Keratinocyte (primary cell): ENCODE measurements at places on chromosomes 2 and 18. TPM values are rescaled to one million over a fixed set of nuclear protein-coding genes. Genes with fewer than 3 reads are reported as not detected.

The TEX44 gene
- not detected in 3 replicates for polyA plus RNA-seq

The UGT1A1 gene
- polyA plus RNA-seq = 1.7 to 3.0 TPM (median 2.7 TPM) in 3 replicates

The UPP2 gene
- not detected in 3 replicates for polyA plus RNA-seq

The SLC23A3 gene
- polyA plus RNA-seq = 0.48 to 2.4 TPM (median 1.4 TPM) in 3 replicates

The LIMS2 gene
- polyA plus RNA-seq = not detected in 3 replicates

The ABCA12 gene
- polyA plus RNA-seq = 6.0 to 19.2 TPM (median 10.9 TPM) in 3 replicates

The GKN1 gene
- polyA plus RNA-seq = 0.15 to 0.75 TPM (median 0.49 TPM) in 3 replicates

The SLC9A4 gene
- polyA plus RNA-seq = not detected in 3 replicates

The TXNDC2 gene
- polyA plus RNA-seq = 0.03 TPM in 1 of 3 replicates, not detected in the others

The CYP27A1 gene
- polyA plus RNA-seq = 0.12 to 0.27 TPM (median 0.19 TPM) in 3 replicates

The CNTNAP5 gene
- not detected in 3 replicates for polyA plus RNA-seq

The KLHL14 gene
- polyA plus RNA-seq = not detected in 3 replicates

- H3K27ac ChIP-seq = no peak overlapping the region
- no peaks in the 10 kb centered on the region for H3K4me1 ChIP-seq
- no peak for DNase-seq
- no peaks in the 10 kb centered on the region for H3K36me3 ChIP-seq
- peaks cover 7% of the 10 kb centered on the region for H3K27me3 ChIP-seq
Measured at GRCh38 chr2:148814143-148814859, 60.7 kb upstream of the KIF5C start.

DNA sequence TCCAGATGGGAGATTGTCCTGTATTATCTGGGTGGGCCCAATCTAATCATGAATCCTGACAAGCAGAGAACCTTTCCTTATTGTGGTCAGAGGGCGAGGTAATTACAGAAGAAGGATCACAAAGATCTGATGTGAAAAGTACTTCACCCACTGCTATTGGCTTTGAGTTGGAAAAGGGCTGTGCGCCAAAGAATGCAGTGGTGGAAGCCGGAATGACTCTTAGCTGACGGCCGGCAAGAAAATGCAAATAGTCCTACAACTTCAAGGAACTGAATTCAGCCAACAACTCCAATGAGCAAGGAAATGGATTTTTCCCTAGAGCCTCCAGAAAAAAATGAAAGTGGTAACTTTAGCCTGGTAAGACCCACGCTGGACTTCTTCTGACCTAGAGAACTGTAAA is 67.3 kb downstream of the CTNNA2 start:
- no peaks in the 10 kb centered on the region for H3K36me3 ChIP-seq
- no peaks in the 10 kb centered on the region for H3K27me3 ChIP-seq
- no peak overlapping the region for H3K4me3 ChIP-seq
- DNase-seq = no peak
- no peak overlapping the region for H3K27ac ChIP-seq

DNA sequence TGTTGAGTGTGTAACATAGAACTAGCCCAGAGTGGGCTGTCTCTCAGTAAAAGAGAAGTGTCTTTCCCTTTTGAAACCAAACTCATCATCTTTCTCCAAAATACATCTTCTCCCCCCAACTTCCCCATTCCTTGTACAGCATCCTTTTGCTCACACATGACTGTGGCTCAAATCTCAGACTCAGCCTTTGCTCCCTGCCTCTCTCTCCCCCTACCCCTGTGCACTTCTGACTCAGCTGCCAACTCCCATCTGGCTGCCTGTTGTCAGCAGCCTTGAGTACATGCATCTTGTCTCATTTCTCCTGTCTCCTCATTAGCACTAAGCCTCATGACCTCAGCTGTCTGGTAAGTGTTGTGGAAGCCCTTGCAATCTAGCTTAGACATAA is 18.1 kb upstream of the MGAT4A start:
- no peak for DNase-seq
- H3K27me3 ChIP-seq = no peaks in the 10 kb centered on the region
- H3K27ac ChIP-seq = no peak overlapping the region
- H3K4me3 ChIP-seq = no peak overlapping the region
- H3K36me3 ChIP-seq = no peaks in the 10 kb centered on the region

DNA sequence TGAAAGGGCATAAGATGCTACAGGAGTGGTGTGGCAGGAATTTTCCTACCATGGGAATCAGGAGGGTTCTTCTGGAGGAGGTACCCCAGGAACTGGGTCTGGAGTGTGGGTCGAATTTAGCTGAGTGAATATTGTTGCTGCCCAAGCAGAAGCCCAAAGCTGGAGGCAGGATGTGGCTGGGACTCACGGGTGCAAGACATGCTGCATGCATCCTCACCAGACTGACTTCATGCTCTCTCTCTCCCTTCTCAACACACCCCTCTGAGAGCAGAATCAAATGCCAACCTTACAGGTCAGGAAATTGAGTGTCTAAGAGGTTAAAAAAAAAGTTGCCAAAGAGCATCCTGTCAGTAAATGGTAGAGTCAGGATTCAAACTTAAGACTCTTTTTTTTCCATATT is 78.8 kb upstream of the TTC39C start:
- no peaks in the 10 kb centered on the region for H3K4me1 ChIP-seq
- H3K36me3 ChIP-seq = peaks cover 44% of the 10 kb centered on the region
- no peak overlapping the region for H3K4me3 ChIP-seq
- no peak for DNase-seq
- H3K27me3 ChIP-seq = no peaks in the 10 kb centered on the region

GRCh38 chr2:102301867-102302362 is 9.4 kb upstream of the IL1RL1 start:
- no peaks in the 10 kb centered on the region for H3K4me1 ChIP-seq
- H3K36me3 ChIP-seq = no peaks in the 10 kb centered on the region
- no peak overlapping the region for H3K27ac ChIP-seq
- no peak for DNase-seq

DNA sequence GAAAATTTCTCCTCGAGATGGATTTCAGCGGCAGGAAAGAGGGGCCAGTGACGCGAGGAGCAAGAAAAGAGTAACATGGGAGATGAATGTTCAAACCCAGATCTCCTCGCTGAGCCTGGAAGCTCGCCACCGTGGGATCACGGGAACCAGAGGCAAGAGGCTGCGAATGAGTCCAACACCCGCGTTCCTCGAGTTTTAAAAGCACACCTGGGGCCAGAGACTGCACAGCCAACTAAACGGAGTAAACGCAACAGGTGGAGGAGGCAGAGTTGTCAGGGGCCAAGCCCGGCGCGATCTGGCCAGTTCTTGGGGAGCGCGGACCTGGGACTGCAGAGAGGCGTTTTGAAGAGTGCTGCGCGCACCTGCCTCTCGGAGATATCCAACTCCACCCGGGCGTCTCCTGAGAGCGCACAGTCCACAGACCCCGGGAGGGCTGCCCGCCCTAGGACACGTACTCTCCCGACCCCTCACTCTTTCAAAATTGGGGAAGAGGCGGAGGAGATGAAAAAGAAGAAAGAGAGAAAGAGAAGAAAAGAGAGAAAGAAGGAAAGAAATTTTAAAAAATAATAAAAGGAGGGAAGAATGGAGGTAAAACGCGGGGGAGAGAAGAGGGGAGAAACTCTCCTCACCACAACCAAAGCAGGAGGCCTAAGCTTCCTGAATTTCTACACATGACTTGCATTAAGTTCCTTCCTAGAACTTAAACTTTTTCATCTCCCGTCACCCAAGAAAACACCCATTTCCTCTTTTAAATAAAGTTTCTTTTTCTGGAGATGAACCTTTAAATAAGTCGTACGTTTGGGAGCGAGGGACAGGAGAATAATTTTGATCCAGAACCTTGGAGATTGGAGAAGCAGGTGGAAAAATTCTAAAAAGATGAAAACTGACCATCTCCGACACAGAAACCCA is 5.3 kb upstream of the PAX3 start:
- peaks cover 7% of the 10 kb centered on the region for H3K4me1 ChIP-seq
- no peaks in the 10 kb centered on the region for H3K36me3 ChIP-seq
- H3K27me3 ChIP-seq = peaks cover 100% of the 10 kb centered on the region
- H3K4me3 ChIP-seq = no peak overlapping the region

- H3K27me3 ChIP-seq = no peaks in the 10 kb centered on the region
- no peaks in the 10 kb centered on the region for H3K36me3 ChIP-seq
- DNase-seq = no peak
- peaks cover 19% of the 10 kb centered on the region for H3K4me1 ChIP-seq
Measured at GRCh38 chr18:2654928-2655177, 673 bp upstream of the SMCHD1 start.

DNA sequence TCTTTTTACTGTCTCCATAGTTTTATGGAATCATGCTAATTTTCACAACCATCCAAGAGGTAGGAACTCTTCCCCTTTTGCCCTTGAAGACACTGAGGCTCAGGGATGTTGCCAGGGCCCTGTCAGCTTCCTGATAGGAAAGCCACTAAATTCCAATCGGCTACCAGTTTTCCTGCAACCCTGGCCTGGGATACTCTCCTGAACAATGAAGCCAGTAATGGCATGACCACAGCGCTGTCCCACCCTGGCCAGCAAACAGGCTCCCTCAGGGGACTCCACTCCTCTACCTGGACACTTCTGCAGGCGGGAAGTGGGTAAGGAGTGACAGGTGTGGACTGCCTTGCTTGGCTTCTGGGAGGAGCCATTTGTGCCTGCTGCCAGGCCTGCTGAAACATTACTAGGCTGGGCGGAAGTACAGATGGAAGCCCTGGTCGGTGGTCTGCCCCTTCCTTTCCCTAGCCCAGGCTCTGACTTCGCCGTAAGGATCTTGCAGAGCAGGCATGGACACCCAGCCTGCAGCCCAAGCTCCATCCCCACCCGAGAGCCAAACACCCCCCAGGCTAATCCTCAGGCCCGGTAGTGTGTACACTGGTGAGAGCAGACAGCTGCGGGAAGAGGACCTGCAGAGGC is 78.8 kb upstream of the SMAD2 start:
- no peaks in the 10 kb centered on the region for H3K36me3 ChIP-seq
- no peak overlapping the region for H3K27ac ChIP-seq
- H3K27me3 ChIP-seq = peaks cover 3% of the 10 kb centered on the region
- no peak for DNase-seq

DNA sequence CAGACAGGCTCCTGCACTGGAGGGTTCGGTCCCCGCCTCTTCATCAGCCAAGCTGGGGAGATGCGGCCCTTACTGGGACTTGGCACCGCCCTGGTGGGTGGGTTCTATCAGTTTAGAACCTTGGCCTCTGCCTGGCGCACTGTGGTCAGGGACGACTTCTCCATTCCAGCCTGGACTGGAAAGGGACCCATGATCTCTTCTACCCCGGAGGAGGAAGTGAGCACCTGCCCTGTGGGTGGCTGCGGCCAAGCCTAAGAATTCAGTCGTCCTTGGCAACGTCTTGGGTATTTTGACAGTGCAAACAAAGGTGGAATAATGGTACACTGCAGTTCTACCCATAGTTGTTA is 106.9 kb upstream of the CD302 start:
- H3K36me3 ChIP-seq = no peaks in the 10 kb centered on the region
- H3K4me3 ChIP-seq = no peak overlapping the region
- no peak for DNase-seq
- H3K27me3 ChIP-seq = peaks cover 5% of the 10 kb centered on the region

DNA sequence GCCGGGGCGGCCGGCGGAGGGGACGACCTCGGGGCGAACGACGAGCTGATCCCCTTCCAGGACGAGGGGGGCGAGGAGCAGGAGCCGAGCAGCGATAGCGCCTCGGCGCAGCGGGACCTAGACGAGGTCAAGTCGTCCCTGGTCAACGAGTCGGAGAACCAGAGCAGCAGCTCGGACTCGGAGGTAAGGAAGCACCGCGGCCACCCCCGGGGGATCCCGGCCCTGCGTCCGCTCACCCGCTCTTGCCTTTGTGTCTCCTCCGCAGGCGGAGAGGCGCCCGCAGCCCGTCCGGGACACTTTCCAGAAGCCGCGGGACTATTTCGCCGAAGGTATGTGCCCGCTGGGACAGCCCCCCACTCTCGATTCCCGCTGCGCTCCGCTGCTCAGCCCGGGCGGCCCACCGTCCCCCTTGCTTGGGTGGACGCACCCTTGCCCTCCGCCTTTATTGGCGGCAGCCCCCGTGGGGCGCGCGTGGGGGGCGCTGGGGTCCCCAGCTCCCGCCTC is 611 bp downstream of the TCF7L1 start:
- DNase-seq = no peak
- no peaks in the 10 kb centered on the region for H3K36me3 ChIP-seq
- H3K27ac ChIP-seq = no peak overlapping the region
- H3K4me3 ChIP-seq = peak overlapping the region; percentile 79
- H3K4me1 ChIP-seq = peaks cover 8% of the 10 kb centered on the region
- peaks cover 13% of the 10 kb centered on the region for H3K27me3 ChIP-seq

GRCh38 chr2:120470041-120470965 is 124.4 kb downstream of the INHBB start:
- no peaks in the 10 kb centered on the region for H3K36me3 ChIP-seq
- no peak overlapping the region for H3K4me3 ChIP-seq
- H3K4me1 ChIP-seq = peaks cover 39% of the 10 kb centered on the region
- peak overlapping the region; percentile 79 for H3K27ac ChIP-seq

DNA sequence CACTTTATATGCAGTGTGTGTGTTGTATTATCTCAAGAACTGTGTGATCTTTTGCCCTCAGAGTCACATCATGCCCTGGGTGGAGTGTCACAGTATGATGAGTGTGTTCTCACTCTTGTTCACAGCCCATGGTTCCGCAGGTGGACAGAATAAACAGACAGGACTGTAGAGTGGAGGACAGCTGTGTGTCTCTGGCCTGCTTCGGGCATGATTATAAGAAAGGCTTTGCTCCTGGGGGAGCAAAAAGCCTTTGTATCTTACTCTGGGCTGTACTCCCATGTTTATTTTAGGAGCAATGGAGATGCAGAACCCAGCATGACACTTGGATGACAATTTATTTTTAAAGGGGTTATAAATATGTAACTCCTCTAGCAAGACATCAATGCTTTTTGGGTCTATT is 371.7 kb upstream of the MEX3C start:
- no peaks in the 10 kb centered on the region for H3K36me3 ChIP-seq
- no peak for DNase-seq
- no peak overlapping the region for H3K4me3 ChIP-seq
- H3K27me3 ChIP-seq = no peaks in the 10 kb centered on the region

DNA sequence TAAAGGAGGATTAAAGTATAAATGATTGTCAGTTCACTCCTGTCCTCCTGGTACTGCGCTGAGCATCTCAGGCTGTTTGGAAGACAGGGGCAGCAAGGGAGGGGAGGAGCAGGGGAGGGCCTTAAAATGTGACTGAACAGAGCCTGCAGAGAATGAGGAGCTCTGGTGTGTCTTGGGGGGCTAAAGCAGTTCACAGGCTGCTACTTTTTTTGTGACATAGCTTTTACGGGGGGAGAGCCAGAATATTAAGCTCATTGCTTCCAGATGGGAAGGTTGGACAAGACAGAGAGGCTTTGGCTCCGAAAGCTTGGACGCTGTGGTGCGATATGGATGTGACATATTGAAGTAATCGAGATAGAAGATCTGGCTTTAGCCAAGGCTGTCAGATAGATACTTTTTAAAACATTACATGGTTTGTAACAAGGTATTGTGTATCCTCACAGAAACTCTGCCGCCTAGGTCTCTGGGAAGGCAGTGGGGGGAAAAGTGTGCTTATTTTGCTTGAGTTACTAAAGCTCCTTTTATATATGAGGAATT is 40.5 kb downstream of the RDH14 start:
- no peak overlapping the region for H3K27ac ChIP-seq
- DNase-seq = no peak
- no peaks in the 10 kb centered on the region for H3K36me3 ChIP-seq
- no peak overlapping the region for H3K4me3 ChIP-seq

GRCh38 chr2:71466301-71467179 is 13.2 kb downstream of the DYSF start:
- H3K36me3 ChIP-seq = peaks cover 1% of the 10 kb centered on the region
- H3K4me3 ChIP-seq = peak overlapping the region; percentile 87
- peaks cover 19% of the 10 kb centered on the region for H3K4me1 ChIP-seq
- no peak overlapping the region for H3K27ac ChIP-seq
- no peak for DNase-seq
